ENCODE measurements at places on chromosomes 1 and 21.

DNA sequence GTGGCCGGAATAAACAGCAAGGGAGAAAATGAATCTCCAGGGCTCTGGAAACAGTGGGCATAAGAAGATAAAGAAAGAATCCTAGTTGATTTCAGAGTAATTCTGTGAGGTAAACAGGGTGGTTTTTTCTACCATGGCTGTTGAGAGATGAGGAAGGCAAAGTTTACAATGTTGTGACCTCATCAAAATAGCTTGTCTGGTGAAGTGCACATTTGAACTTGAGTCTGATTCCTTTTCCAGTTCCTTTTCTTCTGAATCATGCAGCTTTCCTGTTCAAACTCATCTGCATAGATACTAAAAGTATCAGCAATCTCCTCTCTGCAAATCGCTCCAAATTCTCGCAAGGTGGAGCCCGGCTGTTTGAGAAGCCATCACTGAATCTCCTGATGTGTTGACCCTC lies 161.7 kb downstream of the PLPP3 start:
- H3K4me1 ChIP-seq, result no peaks in the 10 kb centered on the region
- no peaks in the 10 kb centered on the region for H3K27me3 ChIP-seq
- H3K36me3 ChIP-seq, result no peaks in the 10 kb centered on the region
- no peak overlapping the region for H3K4me3 ChIP-seq
- no peak overlapping the region for H3K27ac ChIP-seq

DNA sequence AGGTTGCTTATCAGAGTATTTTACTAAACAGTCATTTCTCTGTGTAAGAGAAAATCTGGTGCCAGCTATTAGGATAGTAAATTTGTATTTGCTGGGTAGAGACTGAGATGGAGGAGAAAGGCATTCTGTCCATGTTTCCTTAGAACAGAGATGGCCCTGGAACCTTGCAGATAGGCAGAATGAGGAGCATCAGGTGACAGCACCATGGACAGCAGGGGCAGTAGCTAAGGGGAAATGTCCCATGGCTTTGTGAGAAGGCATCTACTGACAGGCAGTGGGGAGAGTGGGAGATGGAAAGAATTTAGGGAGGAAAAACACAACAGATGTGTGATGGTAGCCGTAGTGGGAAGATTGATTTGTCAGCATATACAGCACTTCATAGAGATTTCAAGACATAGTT lies 105.0 kb downstream of the PRRX1 start:
- peaks cover 10% of the 10 kb centered on the region for H3K27me3 ChIP-seq
- H3K4me1 ChIP-seq, result no peaks in the 10 kb centered on the region
- no peak overlapping the region for H3K27ac ChIP-seq
- no peak for DNase-seq
- no peaks in the 10 kb centered on the region for H3K36me3 ChIP-seq
- H3K4me3 ChIP-seq, result no peak overlapping the region

GRCh38 chr1:158101455-158101854 lies 79.2 kb upstream of the CD1D start:
- H3K4me1 ChIP-seq, result no peaks in the 10 kb centered on the region
- H3K4me3 ChIP-seq, result no peak overlapping the region
- peaks cover 19% of the 10 kb centered on the region for H3K27me3 ChIP-seq
- H3K27ac ChIP-seq, result no peak overlapping the region
- no peak for DNase-seq

- no peaks in the 10 kb centered on the region for H3K27me3 ChIP-seq
- no peak overlapping the region for H3K4me3 ChIP-seq
- H3K27ac ChIP-seq, result no peak overlapping the region
- DNase-seq, result no peak
Measured at GRCh38 chr1:172551279-172551678, 18.3 kb downstream of the SUCO start.

- H3K27ac ChIP-seq, result no peak overlapping the region
- DNase-seq, result no peak
- H3K36me3 ChIP-seq, result no peaks in the 10 kb centered on the region
- H3K27me3 ChIP-seq, result no peaks in the 10 kb centered on the region
Measured at GRCh38 chr21:45348591-45349327, 56.2 kb upstream of the COL18A1 start.

- H3K27me3 ChIP-seq, result peaks cover 7% of the 10 kb centered on the region
- H3K4me1 ChIP-seq, result no peaks in the 10 kb centered on the region
- no peak overlapping the region for H3K27ac ChIP-seq
- DNase-seq, result no peak
- H3K36me3 ChIP-seq, result peaks cover 2% of the 10 kb centered on the region
Measured at GRCh38 chr1:199735660-199736059, 291.9 kb upstream of the NR5A2 start.

DNA sequence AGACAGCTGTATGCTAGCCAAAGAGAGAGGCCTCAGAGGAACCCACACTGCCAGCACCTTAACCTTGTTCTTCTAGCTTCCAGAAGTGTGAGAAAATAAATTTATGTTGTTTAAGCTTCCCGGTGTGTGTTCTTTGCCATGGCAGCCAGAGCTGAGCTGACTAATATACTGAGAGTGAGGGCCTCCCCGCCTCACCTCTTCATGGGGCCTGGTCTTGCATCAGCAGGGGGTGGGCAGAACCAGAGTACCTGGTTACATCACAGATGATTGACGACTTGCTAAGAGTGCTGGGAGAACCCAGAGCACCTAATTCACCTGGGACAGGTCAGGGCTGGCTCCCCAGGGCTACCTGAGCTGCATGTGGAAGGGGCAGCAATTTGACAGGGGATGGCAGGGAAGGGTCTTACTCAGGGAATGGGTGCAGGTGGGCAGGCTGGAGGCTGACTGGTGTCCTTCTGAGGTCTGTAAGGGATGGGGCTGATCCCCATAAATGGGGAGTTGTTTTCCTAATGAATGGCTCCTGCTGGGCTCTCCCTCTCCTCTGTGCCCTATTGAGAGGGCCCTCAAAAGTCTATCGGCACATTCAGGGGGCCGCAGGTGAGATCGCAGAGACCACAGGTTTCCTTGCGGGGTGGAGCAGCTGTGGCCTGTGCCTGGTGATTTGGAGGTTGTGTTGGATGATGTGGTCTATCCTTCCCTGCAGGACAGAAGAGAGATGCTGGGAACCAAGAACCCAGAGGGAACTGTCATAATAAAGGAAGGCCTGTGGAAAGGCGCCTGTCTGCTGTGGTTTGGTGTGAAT lies 60.6 kb upstream of the ETV3 start:
- DNase-seq, result no peak
- H3K36me3 ChIP-seq, result no peaks in the 10 kb centered on the region
- no peak overlapping the region for H3K27ac ChIP-seq
- peaks cover 35% of the 10 kb centered on the region for H3K27me3 ChIP-seq
- H3K4me1 ChIP-seq, result peaks cover 2% of the 10 kb centered on the region
- H3K4me3 ChIP-seq, result no peak overlapping the region

GRCh38 chr1:197774466-197775281 lies 606 bp downstream of the DENND1B start:
- DNase-seq, result peak; percentile 29
- no peaks in the 10 kb centered on the region for H3K27me3 ChIP-seq
- H3K4me3 ChIP-seq, result peak overlapping the region; percentile 81
- peak overlapping the region; percentile 86 for H3K27ac ChIP-seq

- no peak for DNase-seq
- H3K27ac ChIP-seq, result no peak overlapping the region
- no peaks in the 10 kb centered on the region for H3K27me3 ChIP-seq
- H3K4me3 ChIP-seq, result no peak overlapping the region
- peaks cover 11% of the 10 kb centered on the region for H3K36me3 ChIP-seq
Measured at GRCh38 chr1:151012684-151013471, 4.6 kb downstream of the PRUNE1 start.

- no peak overlapping the region for H3K27ac ChIP-seq
- no peaks in the 10 kb centered on the region for H3K27me3 ChIP-seq
- H3K4me3 ChIP-seq, result no peak overlapping the region
Measured at GRCh38 chr1:46575778-46576177, 24.3 kb upstream of the KNCN start.

DNA sequence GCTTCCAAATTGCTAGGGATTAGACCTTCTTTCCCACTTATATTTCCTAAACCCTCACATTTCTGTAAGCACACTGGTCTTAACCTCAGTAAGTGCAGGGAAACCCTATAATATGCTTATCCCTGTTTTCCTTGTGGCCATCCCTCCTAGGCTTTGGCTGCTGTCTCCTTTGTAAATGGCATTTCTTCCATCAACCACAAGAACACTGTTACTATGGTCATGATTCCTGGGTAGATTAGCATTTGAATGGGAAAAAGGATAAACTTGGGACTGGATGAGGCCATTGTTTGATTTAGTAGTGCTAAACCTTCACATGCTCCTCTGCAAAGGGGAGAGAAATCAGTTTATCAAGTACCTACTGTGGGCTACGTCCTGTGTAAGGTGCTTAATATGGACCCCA lies 16.2 kb upstream of the AGO3 start:
- H3K36me3 ChIP-seq, result peaks cover 59% of the 10 kb centered on the region
- DNase-seq, result no peak
- H3K4me3 ChIP-seq, result no peak overlapping the region

DNA sequence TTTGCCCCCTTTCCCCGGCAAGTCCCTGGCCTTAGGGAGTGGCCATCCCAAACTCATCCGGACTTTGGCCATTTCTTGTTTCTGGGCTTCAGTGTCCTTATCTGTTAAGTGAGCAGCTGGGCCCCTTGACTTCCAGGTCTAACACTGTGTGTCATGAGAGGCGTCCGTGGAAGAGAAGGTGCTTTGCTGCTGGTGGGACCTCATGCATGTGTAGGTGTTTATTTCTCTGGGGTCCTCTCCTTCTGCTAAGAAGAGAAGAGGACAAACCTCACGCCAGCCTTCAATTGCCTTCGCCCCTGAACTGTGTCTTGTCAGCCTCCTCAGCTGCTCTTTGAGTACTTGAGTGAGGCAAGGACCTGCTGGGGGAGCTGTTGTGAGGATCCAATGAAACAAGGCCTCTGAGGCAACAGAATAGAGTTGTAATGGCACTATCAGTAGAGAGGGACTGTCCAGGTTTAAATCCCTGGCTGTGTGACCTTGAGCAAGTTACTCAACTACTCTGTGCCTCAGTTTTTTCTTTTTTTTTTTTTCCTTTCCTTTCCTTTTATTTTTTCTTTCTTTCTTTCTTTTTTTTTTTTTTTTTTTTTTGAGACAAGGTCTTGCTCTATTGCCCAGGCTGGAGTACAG lies 72.5 kb downstream of the RUNX3 start:
- no peaks in the 10 kb centered on the region for H3K36me3 ChIP-seq
- no peaks in the 10 kb centered on the region for H3K27me3 ChIP-seq
- peak overlapping the region; percentile 78 for H3K4me3 ChIP-seq
- H3K27ac ChIP-seq, result peak overlapping the region; percentile 86
- DNase-seq, result no peak
- H3K4me1 ChIP-seq, result peaks cover 44% of the 10 kb centered on the region

GRCh38 chr1:41898191-41898713 lies 20.5 kb downstream of the HIVEP3 start:
- no peaks in the 10 kb centered on the region for H3K27me3 ChIP-seq
- H3K4me1 ChIP-seq, result peaks cover 82% of the 10 kb centered on the region
- peaks cover 5% of the 10 kb centered on the region for H3K36me3 ChIP-seq

- DNase-seq, result no peak
- H3K36me3 ChIP-seq, result no peaks in the 10 kb centered on the region
- H3K4me3 ChIP-seq, result no peak overlapping the region
- H3K4me1 ChIP-seq, result no peaks in the 10 kb centered on the region
- H3K27ac ChIP-seq, result no peak overlapping the region
- H3K27me3 ChIP-seq, result peaks cover 42% of the 10 kb centered on the region
Measured at GRCh38 chr1:199292896-199293295, 654.1 kb downstream of the PTPRC start.

DNA sequence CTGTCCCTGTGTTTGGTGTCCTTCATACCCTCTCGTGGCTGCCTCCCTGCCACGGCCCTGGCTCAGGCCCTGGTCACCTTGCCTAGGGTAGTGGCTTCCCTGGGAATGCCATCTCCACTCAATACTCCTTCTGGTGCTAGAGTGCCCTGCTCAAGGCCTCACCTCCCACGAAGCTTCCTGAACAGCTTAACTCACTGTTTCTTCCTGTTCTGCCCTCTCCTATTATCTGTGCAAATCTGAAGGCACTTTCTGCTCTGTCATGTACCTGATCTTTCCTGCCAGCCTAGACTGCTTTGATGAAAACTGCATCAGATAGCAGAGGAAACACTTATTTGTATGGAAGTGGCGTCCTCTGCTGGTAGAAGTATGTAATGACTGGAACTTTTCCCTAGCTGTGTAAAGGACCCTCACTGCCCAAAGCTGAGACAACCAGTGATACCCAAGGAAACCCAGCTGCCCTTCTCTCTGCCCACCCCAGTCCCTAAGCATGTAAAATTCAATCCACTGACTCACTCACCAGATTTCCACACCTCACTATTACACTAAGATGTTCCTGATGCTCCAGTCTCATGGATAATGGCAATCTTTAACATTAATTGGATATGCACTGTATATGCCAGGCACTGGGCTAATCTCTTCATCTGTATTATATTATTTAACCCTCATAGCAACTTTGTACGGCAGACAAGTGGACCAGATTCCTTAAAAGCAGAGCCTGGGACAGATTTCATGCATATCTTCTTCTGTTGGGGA lies 36.2 kb upstream of the BTG2 start:
- no peak overlapping the region for H3K27ac ChIP-seq
- H3K36me3 ChIP-seq, result peaks cover 3% of the 10 kb centered on the region
- no peaks in the 10 kb centered on the region for H3K27me3 ChIP-seq
- no peak for DNase-seq
- H3K4me1 ChIP-seq, result peaks cover 18% of the 10 kb centered on the region
- no peak overlapping the region for H3K4me3 ChIP-seq

DNA sequence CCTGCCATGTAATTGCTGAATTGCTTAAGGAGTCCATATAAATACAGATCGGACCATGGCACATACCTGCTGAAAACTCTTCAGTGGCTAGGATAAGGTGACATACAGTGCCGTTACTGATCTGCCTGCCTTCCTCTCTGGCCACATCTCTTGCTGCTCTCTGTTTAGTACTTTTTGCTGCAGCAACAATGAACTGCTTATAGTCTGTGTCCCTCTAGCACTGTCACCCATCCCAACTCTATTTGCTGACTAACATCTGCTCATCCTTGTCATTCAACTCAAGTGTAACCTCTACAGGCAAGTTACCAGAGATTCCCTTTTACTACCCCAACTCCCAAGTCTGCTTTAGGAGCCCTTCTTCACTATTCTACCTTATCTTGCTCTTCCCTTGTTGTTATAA lies 65.6 kb downstream of the GTF2B start:
- no peak for DNase-seq
- H3K27ac ChIP-seq, result no peak overlapping the region
- no peak overlapping the region for H3K4me3 ChIP-seq
- peaks cover 15% of the 10 kb centered on the region for H3K36me3 ChIP-seq
- no peaks in the 10 kb centered on the region for H3K27me3 ChIP-seq
- no peaks in the 10 kb centered on the region for H3K4me1 ChIP-seq

DNA sequence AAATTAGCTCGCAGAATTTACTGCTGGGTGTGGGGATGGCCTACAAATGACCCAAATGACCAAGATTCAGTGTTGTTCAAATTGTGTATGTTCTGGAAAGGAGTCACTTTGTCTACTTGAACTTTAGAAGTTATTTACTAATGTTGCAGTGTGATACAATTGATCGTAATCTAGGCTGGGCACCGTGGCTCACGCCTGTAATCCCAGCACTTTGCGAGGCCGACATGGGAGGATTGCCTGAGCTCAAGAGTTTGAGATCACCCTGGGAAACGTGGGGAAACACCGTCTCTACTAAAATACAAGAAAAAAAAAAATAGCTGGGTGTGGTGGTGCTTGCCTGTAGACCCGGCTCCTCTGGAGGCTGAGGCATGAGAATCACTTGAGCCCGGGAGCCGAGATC lies 57.6 kb upstream of the TMPRSS2 start:
- DNase-seq, result no peak
- H3K27ac ChIP-seq, result no peak overlapping the region
- peaks cover 60% of the 10 kb centered on the region for H3K27me3 ChIP-seq

- H3K4me3 ChIP-seq, result no peak overlapping the region
- H3K27ac ChIP-seq, result no peak overlapping the region
- H3K4me1 ChIP-seq, result peaks cover 12% of the 10 kb centered on the region
Measured at GRCh38 chr1:171250263-171250662, 2.0 kb downstream of the FMO1 start.

- no peak overlapping the region for H3K27ac ChIP-seq
- peaks cover 2% of the 10 kb centered on the region for H3K36me3 ChIP-seq
- no peaks in the 10 kb centered on the region for H3K4me1 ChIP-seq
Measured at GRCh38 chr21:40616377-40616704, 230.6 kb downstream of the DSCAM start.

All from central memory CD8-positive, alpha-beta T cell (primary cell).